ENCODE measurements at places on chromosomes 7 and 10. TPM values are rescaled to one million over a fixed set of nuclear protein-coding genes. Genes with fewer than 3 reads are reported as not detected.

DNA sequence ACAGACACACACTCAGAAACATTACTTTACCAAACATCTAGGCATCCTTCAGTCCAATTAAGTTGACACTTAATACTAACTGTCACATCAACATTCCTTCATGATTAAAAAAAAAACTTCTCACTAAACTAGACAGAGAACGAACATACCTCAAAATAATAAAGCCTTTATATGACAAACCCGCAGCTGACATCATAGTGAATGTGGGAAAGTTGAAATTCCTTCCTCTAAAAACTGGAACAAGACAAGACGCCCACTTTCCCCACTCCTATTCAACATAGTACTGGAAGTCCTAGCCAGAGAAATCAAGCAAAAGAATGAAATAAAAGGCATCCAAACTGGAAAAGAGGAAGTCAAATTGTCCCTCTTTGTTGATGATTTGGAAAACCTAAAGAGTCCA, 96.9 kb upstream of the PPP1R9A start:
- DNase-seq: no peak

- DNase-seq: no peak
These were observed 222.8 kb downstream of the TNS3 start for GRCh38 chr7:47358944-47359588.

GRCh38 chr10:776772-777171, 87.3 kb upstream of the DIP2C start:
- no peak for DNase-seq

DNA sequence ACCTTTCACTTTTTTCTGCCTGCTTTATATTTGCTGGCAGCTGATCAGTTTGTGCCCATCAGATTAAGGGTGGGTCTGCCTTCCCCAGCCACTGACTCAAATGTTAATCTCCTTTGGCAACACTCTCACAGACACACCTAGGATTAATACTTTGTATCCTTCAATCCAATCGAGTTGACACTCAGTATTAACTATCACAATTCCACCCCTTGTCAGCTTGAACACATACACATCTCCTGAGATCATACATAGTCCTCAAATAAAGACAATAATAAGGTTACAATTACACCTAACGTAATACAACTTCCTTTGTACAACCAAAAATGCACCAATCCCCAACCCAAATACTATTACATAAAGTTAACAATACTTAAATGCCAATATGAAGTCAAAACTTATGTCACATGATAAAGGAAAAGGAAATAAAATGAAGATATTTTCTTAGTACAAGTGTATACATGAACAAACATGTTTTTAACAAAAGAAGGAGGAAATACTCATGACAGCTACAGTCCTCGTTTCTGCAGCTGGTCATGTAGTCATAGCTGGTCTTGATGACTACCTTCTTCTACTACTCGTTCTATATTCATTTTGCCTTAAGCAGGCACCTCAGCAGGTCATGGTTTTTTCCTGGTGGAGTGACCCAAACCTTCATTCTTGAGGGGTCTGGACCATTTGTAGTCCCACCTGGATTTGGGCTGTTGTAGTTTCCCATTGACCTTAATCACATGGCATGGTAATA, 96.7 kb upstream of the CABCOCO1 start:
- no peak for DNase-seq

Gene SPAM1
- total RNA-seq: not detected

DNA sequence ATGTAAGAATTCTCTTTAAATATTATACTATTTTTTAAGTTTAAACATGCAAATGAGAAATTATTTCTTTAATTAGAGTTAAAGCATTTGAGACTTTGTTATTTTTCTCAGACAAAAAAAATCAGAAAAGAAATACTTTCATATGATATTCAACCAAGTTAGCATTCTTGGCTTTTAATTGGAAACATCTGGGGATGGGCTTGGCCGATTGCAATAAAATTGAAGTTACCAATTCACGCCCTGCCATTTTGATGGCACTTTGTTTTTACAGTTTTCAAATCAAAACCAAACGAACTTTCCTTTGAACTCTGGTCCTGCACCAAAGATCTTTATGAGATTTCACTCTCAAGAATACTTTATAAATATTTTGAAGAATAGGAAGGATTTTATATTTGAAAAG, 127.7 kb downstream of the ATE1 start:
- DNase-seq: no peak

Measured in sciatic nerve (tissue), 2 donors.